ENCODE measurements at places on chromosomes 12 and 14.
A peak's percentile ranks its signal among the peaks of the same experiment; 100 is the strongest.

DNA sequence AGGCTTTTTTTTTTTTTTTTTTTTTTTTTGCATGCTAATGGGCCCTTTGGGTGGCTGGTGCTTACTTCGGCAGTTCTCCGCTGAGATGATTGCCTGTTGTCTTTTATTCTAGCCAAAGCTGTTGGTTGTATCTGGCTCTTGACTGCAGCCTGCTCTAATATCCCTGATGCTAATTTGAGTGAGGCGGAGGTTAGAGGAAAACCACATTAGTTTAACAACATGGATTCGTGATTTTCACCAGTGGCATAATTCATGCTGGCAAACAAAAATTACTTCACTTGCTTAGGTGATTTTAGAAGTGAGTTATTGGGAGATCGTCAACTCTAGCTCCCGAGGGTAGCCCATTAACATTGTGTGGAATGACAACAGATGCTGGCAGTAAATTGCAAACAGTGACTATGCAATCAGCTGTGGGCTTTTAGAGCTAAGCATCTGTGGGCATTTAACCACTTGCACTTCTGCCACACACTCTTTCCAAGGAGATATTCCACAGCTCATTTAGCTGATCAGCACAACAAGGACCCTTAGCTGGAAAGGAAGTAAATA lies 97.6 kb upstream of the ZDHHC17 start:
- no peak for DNase-seq

DNA sequence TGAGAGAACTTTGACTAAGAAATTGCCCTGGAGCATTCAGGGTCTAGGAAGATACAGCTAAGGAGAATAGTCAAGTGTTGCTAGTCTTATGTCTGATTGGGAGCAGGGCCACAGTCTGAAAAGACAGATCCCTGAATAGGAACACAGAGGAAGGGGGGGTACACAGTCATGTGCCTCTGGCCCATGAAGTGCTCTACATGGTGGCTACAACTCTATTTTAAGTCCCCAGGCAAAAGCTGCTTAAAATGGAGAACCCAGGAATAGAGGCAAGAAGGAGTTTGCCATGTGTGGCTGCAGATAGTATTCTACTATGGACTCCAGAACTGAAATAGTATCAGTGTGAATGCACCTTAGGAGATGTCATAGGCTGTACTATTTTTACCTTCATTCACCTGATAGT lies 118.0 kb upstream of the NPAS3 start:
- no peak for DNase-seq

DNA sequence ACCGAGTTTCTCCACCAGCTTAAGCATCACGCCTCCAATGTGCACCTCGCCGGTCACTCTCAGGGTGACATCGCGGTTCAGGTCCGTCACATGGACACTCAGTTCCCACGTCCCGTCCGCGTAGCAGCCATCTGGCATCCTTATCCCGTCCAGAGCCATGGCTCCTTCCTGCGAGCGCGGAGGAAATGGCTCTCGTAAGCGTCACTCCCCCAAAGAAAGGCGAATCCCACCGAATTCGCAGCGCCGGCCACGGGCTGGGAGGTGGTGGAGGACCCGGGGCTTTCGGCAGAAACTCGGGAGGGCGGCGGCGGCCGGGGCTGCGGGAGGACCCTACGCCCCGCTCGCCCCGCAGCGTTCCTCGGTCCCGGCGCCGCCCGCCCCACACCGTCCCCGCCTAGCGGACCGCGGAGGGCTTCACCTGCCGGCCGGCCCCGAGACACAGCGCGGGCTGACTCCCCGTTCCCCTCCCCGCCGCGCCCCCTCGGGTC lies 396 bp downstream of the FERMT2 start:
- DNase-seq, result peak; percentile 7

DNA sequence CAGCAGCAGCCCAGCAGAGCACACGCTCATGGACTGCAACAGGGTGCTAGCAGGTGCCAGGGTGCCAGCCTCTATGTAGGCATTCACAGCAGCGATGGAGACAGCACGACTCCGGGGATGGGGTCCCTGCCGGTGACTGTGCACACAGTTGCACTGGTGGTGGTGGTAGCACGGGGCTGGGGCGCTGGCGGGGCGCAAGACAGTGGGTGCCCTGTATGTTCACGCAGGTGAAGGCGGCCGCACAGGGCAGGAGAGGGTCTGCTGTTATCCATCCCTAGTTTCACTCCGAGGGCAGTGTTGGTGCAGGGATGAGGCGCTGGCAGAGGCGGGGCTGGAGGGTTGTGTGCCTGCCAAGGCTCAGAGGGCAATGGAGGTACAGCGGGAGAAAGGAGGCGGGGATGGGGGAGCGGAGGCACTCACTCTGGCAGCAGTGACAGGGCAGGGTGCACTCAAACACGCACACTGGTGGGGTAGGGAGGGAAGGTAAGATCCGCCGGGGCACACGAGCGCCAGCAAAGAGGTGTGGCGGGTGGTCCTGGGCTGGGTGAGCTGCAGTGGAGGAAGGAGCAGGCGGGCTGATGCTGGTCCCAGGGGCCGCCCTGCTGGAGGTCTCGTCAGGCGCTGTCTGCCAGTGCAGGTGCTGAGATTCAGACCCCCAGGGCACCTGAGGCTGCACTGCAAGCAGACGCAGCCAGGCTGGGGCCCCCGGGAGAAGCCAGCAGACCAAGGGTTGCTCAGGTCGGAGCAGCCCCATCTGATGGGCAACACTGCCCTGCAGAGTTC lies 76.7 kb downstream of the GALC start:
- DNase-seq, result no peak

- peak; percentile 84 for DNase-seq
Observed at GRCh38 chr12:55742719-55743405, at the start of gene GDF11. TSS of gene GDF11 (plus strand) at chr12:55743122. CDS start at chr12:55743317, 195 bp downstream.

GRCh38 chr12:120474616-120474960 lies 5.0 kb upstream of the SRSF9 start:
- DNase-seq, result no peak

DNA sequence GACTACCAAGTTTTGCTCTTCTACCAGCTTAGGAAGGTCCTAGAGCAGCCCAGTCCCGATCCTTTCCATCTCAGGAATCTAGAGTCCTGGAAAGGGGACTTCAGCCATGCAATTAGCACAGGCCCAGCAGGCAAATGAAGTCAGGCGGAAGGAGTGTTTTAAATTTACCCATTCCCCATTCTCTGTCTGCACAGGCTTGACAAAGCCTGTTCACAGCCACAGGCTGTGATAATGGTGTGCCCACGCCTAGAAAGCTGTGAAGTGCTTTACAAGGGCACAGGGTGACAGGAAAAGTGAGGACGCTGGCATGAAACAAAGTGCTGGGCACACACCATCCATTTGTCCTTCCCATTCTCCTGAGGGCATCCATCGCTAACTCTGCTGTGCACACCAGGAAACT lies 79.0 kb downstream of the PITPNM2 start:
- no peak for DNase-seq

GRCh38 chr12:116476227-116476822 lies 82.9 kb upstream of the MAP1LC3B2 start:
- DNase-seq, result no peak

- no peak for DNase-seq
Observed at GRCh38 chr14:77041881-77042545, 13.5 kb upstream of the IRF2BPL start.

DNA sequence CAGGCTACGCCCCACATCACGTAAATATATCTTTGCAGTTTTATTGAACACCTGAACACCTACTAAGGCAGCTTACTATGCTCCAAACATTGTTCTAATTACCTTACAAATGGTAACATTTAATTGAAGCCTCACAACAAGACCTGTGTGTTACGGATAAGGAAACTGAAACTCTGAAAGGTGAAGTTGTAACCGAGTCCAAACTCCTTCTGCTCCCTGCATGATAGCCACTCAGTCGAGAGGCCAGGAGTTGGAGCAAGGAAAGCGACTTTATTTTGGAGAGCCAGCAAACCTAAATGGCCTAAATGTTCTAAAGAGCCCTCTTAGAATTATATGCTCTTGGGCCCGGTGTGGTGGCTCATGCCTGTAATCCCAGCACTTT lies 12.6 kb upstream of the TRPV4 start:
- DNase-seq, result no peak

- no peak for DNase-seq
Observed at GRCh38 chr14:50785457-50786063, 45.4 kb downstream of the NIN start.

DNA sequence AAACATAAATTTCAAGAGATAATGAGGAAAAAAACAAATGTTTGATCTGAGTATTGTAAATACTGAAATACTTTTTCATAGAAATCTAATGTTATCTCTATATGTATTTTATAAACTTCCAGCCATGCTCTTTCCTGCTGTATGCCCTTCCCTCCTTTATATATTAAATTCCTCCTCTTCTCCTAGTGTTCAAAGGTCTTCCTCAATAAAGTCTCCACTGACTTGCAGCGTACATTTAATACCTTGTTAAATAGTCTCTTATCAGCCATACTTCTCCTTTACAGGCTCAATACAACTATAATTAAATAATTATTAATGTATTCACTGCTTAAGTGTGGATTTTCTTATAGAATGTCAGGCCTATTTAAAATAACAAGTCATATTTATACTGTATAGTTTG lies 26.0 kb downstream of the ERGIC2 start:
- DNase-seq, result no peak

DNA sequence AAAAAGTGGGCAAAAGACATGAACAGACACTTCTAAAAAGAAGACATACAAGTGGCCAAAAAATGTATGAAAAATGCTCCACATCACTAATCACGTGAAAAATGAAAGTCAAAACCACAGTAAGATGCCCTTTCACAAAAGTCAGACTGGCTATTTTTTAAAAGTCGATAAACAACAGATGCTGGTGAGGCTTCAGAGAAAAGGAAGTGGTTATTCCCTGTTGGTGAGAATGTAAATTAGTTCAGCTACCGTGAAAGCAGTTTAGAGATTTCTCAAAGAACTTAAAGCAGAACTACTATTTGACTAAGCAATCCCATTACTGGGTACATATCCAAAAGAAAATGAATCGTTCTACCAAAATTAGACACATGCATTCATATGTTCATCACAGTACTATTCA lies 237.0 kb downstream of the KIF21A start:
- no peak for DNase-seq

GRCh38 chr12:130044991-130045621 lies 117.2 kb upstream of the FZD10 start:
- DNase-seq, result no peak

DNA sequence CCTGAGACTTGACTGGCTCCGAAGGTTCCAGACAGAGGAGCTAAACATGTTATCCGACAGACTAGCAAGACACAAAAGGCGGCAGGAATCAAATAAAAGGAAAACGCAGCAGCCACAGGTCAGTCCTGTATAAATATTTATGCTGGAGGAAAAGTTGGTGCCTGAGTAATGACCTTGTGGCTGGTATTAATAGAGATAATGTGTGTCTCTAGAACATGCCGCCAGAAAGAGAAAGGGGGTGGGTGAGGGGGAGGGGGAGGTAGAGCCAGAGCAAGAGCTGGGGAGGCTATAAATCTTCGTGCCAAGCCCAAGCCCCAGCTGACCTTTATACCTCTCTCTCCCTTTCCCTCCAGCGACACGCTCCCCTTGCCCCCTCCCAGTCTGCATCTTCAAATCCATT lies 590.4 kb downstream of the MED13L start:
- DNase-seq, result no peak

GRCh38 chr12:116018282-116018681 lies 259.2 kb downstream of the MED13L start:
- no peak for DNase-seq

DNA sequence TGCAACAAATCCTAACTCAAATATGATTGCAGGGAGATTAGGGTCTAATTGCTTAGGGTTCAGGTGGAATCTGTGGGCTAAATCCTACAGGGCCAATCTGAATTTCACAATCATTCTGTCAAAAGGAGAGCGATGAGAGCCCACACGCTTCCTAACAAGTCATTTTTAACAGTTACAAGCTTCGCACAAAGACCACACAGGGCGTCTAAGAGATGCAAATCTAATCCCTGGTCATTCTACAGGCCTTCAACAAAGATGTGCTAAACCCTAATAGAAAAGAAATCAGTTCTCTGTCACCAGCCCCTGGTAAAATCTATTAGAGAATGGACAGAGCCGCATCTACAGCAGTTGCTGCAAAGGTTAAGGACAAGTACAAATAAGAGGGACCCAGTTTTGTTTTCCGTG lies 15.3 kb downstream of the NKX2-1 start:
- no peak for DNase-seq

DNA sequence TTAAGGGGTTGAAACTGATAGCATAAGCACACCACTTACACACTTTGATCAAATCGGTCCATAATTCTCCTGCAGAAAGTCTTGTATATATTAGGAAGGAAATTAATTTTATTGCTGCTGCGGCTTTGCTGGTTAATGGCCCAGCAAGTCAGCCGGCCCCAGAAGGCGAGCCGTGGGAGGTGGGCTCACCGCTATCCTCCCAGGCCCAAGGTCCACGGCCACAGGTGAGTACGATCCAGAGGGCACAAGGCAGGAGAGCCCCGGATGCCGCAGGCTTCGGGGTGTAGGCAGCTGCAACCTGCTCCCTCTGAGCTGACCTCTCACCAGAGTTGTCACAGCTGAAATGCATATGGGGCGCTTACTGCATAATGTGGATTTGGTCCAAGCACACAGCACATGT lies 165.7 kb downstream of the TBX5 start:
- DNase-seq, result no peak

- no peak for DNase-seq
Observed at GRCh38 chr12:93776581-93777018, 99.4 kb downstream of the CRADD start.

DNA sequence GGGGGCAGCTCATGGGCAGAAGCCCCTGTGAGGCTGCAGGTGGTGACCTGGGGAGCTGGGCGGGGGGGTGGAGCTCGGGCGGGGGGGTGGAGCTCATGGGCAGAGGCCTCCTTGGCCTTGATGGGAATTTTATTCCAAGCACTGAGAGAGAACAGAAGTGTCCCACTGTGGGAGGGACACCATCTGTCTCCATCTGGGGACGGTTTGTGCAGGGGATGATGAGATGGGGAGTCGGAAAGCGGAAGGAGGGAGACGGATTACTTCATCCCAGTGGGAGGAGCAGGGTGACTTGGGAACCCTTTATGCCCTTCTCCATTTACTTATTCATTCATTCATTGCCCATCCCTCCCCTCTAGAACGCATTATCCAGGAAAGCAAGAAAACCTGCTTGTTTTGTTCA lies 304.7 kb downstream of the ADGRD1 start:
- DNase-seq, result no peak

- no peak for DNase-seq
Observed at GRCh38 chr12:87317302-87317701, 711.9 kb downstream of the C12orf50 start.

- DNase-seq, result no peak
Observed at GRCh38 chr14:64407329-64407728, 19.2 kb downstream of the MTHFD1 start.

- DNase-seq, result no peak
Observed at GRCh38 chr12:94126067-94126466, 22.3 kb upstream of the PLXNC1 start.

DNA sequence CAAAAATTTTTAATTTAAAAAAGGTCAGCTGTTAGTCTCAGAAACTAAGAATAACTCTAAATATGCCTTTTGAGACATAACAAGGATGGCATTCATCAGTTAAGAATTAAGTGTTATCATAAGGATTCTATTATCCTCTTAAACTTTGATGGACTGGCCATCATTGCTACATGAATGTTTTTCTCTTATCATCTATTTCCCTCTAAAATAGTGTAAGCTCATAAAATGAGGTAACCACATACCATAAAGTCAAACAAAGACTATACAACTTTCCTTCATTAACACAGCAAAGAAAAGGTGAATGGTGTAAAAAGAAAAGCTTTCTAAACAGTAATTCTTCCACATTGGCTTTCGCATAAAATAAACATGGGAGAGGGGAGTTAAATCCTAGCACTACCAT lies 41.1 kb downstream of the TMTC1 start:
- DNase-seq, result no peak

Data from CD4-positive, alpha-beta T cell treated with Interleukin-21 for 1 hour (primary cell).